ENCODE measurements at places on chromosomes 13 and 19.

- no peak for DNase-seq
These were observed 119.3 kb downstream of the COL4A1 start for GRCh38 chr13:110187641-110188161.

- no peak for DNase-seq
These were observed 154.2 kb downstream of the ZNF486 start for GRCh38 chr19:20321139-20321763.

DNA sequence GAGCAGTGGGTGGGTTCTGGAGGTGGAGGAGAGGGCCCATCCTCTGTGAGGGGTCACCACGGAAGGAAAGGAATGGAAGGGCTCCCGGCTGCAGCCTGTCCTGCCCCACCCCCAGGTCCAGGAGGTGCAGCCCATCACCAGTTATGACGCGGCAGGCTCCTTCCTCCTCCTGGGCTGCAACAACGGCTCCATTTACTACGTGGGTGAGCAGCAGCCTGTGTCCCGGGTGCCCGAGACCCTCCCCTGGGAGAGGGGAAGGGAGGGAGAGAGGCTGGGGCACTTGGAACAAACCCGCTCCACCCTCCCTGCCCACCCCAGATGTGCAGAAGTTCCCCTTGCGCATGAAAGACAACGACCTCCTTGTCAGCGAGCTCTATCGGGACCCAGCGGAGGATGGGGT lies 6.6 kb downstream of the SHKBP1 start:
- DNase-seq: no peak

DNA sequence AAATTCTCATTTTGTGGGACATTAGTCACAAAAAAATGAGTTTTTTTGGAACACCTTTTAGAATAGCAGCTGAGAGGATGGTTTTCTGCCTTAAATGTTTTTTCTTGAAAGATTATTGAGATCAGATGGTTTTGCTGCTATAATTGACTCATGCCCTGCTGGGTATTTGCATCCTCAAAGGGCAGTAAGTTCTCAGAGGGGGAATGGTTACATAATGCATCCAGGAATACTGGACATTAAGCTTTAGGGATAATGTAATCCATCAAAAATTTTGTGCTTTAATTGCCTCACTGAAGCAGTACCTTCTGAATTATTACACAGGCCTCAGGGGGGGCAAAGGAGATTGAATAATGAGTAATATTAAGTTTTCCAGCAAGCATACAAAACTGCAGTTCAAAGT lies 866.3 kb upstream of the SPRY2 start:
- no peak for DNase-seq

GRCh38 chr13:98204546-98204945 lies 27.5 kb upstream of the RNF113B start:
- no peak for DNase-seq

- no peak for DNase-seq
These were observed 217.9 kb upstream of the SLITRK5 start for GRCh38 chr13:87453244-87453643.

- no peak for DNase-seq
These were observed 2.9 kb downstream of the FOSB start for GRCh38 chr19:45470762-45471081.

GRCh38 chr13:48535766-48536165 lies 2.9 kb upstream of the RCBTB2 start:
- no peak for DNase-seq

DNA sequence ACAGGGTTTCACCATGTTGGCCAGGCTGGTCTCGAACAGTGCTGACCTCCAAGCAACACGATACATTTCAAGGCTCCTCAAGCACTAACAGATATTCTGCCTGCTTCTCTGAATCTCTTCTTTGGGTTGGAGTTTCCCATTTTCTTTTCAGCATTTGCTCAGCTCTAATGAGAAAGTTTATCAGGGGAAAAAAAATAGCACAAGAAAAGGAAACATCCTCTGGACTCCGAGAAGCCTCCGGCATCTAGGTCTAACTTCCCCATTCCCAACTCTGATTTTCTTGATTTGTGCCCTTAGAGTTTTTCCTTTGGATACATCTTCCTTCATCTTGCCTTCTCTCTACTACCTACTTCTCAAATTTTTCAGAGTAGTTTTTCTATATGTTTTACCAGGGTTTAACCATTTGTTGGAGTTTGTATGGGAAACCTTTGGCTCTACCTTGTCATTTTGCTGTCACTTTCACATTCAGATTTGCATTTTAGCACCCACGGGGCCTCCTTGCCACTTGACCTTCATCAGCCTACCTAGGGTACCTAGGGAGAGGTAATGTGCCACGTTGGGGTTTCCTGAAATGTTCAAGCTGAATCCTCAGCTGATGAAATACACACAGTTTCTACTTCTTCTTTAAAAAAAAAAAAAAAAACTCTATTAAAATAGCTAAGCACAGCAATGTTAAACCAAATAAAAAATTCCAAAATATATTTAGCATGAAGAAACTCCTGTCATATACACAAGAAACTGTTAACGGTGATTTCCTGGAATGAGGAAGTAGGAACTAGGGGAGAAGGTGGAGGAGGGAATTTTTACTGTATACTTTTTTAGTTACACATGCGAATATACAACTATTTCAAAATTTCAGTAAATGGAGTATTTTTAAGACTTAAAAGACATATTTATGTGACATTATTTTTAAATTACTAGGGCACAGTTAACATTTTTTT lies 5.1 kb upstream of the USP12 start:
- no peak for DNase-seq

Measured in CD4-positive, alpha-beta T cell treated with Interleukin-17A for 4 hours (primary cell).